ENCODE measurements at places on chromosomes 12 and 14. TPM values are rescaled to one million over a fixed set of nuclear protein-coding genes. Genes with fewer than 3 reads are reported as not detected.

Gene KRT74
- not detected for total RNA-seq

Gene TAS2R9
- not detected for total RNA-seq

Gene FOXJ2
- 8.4 TPM for total RNA-seq

Gene PRIM1
- total RNA-seq: 15.1 TPM

Gene SLC2A14
- under 0.01 TPM for total RNA-seq

Gene SLC38A2
- 268 TPM for total RNA-seq

Gene LGR5
- total RNA-seq: not detected

Gene TBC1D30
- total RNA-seq: not detected

Gene OR4K14
- total RNA-seq: not detected

Gene NTS
- total RNA-seq: not detected

Gene OR4E2
- total RNA-seq: not detected

Gene LRP1-AS
- total RNA-seq: not detected

Gene LYZ
- total RNA-seq: not detected

Gene LRIG3
- 50.7 TPM for total RNA-seq

Gene DEPDC4
- total RNA-seq: 2.2 TPM

Gene HPD
- 1.5 TPM for total RNA-seq

Gene DNAH10
- 2.7 TPM for total RNA-seq

Gene TEX52
- not detected for total RNA-seq

Gene CCDC38
- not detected for total RNA-seq

Gene PLEKHD1
- not detected for total RNA-seq

Gene ZC2HC1C
- total RNA-seq: 0.98 TPM

Gene CLEC6A
- total RNA-seq: not detected

Gene SLC7A7
- 1.2 TPM for total RNA-seq

Gene AEBP2
- 11.4 TPM for total RNA-seq

Gene KLRF1
- total RNA-seq: under 0.01 TPM

Gene RASAL1
- not detected for total RNA-seq

Gene TMEM116
- total RNA-seq: 8.0 TPM

Gene TAMALIN
- 4.8 TPM for total RNA-seq

Gene LBHD2
- not detected for total RNA-seq

Gene ARL6IP4
- total RNA-seq: 118 TPM

Gene PSME1
- total RNA-seq: 93.7 TPM

Gene SAMD15
- total RNA-seq: 5.1 TPM

Gene MYH6
- total RNA-seq: not detected

Gene CD163
- total RNA-seq: under 0.01 TPM

Gene VSIG10
- total RNA-seq: 24.2 TPM

Gene TPH2
- total RNA-seq: not detected

Gene OTUB2
- total RNA-seq: 0.73 TPM

Gene PROX2
- not detected for total RNA-seq

Gene NGB
- total RNA-seq: not detected

Gene KLRG1
- 1.1 TPM for total RNA-seq

Gene PDE3A
- total RNA-seq: 0.39 TPM

Gene APEX1
- total RNA-seq: 36.6 TPM

Gene PMCH
- total RNA-seq: not detected

Gene PLXNC1
- 0.98 TPM for total RNA-seq

Gene MON2
- 36.7 TPM for total RNA-seq

Gene RND1
- under 0.01 TPM for total RNA-seq

Gene CMA1
- total RNA-seq: not detected

Data from subcutaneous preadipocyte (primary cell).